ENCODE measurements at places on chromosomes 16 and 17.

- peak; percentile 91 for DNase-seq
Measured at GRCh38 chr16:3074860-3075522, 9.6 kb downstream of the IL32 start.

DNA sequence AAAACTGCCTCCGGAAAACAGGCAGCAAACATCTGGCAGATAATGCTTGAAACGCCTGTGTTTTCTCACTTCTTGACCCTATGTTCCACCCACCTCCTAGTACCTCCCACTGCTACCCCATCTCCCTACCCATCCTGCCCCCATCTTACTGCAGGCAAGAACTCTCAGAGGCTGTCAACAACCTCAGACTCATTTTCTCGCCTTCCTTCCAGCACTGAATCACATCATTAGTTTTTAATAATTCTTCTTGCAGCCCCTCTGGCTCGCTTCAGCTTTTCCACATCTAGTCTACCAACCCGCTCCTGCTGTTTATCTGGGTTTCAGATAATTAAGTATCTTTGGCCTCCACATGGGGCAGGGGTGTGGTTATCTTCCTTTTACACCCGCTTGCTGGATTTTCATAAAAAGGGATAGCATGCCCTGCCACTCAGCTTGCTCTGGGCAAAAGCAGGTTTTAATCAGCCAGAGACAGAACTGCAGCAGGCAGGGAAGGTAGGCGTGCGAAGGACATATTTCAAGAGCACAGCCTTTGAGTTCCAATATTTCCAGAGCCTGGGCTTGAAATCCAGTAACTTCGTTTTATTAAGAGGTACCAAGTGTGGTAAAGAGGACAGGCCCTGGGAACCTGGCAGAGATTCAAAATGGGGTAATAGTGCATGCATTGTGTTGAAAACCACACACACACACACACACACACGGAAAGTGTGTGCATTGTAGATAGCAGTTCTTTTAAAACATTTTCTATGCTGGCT lies 87.5 kb downstream of the BMERB1 start:
- DNase-seq: no peak

DNA sequence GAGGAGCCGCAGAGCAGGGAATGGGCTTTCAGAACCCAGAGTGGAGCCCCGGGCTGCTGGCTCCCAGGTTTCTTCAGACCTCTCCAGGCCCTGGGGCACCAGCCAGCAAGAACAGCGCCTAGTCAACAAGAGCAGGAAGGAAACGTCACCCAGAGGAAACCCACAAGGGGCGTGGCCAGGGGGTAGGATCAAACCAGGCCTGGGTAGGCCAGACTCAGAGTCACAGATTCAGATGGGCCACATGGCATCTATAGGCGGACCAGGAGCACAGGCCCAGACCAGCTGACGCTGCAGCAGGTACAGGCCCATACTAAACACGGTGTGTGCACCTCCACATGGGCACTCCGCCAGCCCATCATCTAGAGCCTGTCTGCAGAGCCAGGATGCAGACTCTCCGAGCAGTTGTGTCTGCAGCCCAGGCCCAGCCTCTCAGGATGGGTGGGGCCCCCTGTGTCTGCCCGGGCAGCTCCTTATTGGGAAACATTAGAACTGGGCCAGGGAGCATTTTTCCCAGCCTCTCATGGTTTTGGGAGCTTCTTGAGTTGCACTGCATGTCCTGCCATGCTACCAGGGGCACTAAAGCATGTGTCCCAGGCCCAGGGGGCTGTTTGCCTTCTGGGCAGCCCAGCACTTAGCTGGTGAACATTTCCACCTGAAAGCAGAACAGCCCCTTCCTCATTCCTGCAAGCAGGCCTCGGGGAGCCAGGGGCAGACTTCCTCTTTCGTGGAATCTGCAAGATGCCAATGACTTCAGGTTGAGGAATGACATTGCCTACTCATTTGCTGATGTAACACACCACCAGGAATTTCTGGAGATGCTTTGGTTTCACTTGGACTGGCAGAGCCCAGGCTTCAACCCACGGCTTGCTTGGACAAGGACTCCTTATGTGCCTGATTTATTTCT lies at the start of gene NLRP1:
Gene NLRP1, minus strand, starts transcription at position 127 of the 904 bp plus-strand sequence. CDS start 552 bp downstream, outside the sequence.
- DNase-seq: peak; percentile 97

DNA sequence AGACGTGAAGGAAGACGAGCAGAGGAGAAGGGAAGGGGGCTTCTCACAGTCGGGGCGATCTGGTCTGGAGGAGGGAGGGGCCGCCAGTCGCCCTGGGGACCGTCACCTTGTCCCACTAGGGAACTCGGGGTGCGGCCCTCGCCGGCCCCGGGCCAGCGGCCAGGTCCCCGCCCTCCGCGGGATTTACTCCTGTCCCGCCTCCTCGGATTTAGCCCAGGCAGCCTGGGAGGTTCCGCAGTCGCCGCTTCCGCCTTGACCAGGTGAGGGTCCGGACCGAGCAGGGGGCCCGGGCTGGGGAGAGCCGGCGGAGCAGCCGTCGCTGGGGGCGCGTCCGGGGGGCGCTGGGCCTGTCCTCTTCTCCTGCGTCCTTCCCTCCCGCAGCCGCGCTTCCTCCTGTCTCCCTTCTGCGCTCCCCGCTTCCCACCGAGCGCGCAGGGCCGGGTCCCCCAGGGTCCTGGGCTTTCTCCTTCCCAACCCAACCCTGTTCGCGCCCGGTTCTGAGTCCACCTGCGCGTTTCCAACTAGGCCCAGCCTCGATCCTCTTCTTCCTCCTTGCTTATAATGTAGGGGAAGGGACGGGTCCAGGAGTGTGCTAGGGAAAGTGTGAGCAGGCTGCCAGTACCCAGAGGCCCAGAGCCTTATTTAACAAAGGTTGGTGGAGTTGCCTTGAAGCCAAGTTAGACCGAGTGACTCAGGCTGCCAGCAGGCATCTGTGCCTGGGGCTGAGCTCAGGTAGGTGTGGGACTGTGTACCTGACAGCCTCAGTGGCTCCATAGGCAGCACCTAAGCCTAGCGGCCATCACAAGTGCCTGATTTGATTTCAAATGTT lies at the start of gene TNK1:
Gene TNK1, plus strand, starts transcription at position 235 of the 829 bp plus-strand sequence. CDS start 1,838 bp downstream, outside the sequence.
- DNase-seq: no peak

DNA sequence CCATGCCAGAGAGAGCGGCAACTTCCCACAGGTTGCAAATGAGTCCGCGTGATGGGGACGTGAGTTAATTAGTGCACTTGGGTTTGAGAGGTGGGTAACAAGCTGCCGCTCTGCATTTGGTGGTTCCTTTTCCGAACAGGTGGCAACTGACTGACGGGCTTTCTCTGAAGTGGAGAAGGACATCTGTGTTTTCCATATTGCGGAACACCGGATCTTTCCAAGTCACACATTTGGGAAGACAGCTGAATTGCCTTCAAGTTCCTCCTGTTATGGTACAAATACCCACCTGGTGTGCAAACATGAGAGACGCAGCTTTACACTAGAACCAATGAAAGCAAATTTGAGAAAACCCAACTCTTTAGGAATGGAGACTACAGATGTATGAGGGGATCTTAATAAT lies 451.3 kb upstream of the ZFHX3 start:
- no peak for DNase-seq

- no peak for DNase-seq
Measured at GRCh38 chr16:50941681-50942080, 199.8 kb downstream of the CYLD start.

GRCh38 chr16:22369221-22369811 lies 5.1 kb downstream of the CDR2 start:
- DNase-seq: no peak

- no peak for DNase-seq
Measured at GRCh38 chr17:8466456-8466855, 30.8 kb downstream of the NDEL1 start.

GRCh38 chr17:76911299-76912017 lies 43.3 kb downstream of the MGAT5B start:
- DNase-seq: no peak

DNA sequence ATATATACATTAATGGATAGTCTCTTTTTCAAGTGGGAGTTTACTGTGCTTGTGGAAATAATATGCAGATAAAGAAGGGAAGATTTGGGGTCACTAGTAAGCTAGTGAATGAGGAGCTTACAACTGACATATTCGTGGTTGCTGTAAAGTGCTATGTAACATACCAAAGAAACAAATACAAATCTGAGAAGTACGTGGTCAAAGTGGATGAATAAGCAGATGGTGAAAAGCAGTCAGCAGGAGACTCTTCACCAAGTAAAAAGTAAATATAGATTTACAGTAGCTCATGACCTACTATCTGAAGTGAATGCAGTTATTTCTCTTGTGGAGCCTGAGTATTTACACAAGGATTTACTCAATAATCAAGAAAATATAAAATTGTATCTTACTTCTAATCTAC lies 136.6 kb upstream of the ELAC2 start:
- no peak for DNase-seq

DNA sequence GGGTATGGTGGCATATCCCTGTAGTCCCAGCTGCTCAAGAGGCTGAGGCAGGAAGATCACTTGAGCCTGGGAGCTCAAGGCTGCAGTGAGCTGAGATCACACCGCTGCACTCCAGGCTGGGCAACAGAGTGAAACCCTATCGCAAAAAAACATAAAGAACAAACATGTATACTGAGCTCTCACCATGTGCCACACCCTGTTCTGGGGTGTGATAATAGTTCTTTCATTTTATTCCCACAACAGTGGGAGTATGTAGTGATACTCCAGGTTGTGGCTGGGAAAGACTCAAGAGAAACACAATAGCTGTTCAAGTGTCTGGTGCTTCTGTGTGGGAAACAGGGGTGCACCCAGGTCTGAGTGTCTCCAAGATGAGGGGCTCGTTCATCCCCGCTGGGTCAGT lies 90.7 kb downstream of the SOCS1 start:
- DNase-seq: no peak

DNA sequence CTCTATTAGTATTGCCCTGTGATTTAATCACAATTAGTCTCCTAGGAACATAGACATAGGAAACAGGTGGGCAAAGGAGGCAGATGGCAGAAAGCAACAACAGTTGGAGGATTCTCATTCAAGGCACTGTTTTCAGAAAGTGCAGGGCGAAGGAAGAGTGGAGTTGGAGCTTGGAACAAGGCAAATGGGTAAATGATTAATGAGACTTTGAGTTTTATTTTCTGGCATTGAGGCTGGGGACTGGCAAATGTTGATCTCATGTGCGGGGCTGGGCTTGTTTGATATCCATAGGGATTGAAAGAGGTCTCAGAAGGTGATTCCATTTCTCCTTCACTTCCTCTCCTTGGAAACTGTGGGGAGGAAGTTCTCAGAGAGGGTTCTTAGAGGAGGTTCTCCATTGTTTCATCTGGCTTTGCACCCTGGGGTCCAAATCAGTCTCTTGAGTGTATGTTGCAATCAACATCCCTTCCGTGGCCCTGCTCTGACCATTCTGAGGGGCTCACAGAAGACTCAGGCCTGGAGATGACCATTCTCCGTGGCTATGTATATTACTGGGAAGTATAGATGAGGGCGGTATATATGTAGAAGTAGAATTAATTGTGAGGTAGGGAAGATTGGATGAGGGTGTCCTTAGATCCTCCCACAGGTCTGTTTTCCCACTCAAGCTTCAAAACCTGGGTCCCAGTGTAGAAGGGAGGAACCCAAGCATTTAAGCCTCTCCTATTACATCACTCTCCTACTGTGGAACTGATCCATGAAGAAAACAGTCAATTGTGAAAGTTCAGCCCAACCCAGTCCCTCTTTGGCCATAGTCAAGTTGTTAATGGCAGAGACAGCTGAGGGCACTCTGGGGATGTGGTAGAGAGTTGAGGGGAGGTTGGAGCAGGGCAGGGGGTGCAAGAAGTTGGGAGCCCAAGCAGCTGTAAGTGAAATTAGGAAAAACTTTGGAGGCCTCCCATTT lies 36.5 kb upstream of the SRSF1 start:
- no peak for DNase-seq

DNA sequence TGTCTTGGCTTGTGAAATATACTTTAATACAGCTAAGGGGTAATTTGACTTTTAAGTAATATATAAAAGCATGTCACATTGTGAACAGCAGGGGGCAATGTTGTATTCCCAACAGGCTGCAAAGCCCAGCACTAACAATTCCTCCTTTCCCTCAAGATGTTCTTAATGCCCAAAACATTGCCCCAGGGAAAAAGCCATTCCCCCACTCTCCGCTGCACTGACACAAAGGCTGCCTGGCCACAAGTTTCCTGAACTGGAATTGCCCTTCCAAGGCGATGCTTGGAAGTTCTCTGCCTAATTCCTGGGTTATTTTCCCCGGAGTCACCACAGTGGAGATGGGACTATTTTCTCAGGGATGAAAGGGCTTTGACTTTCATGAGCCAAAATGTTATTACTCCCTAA lies 27.2 kb downstream of the CLEC16A start:
- peak; percentile 47 for DNase-seq

- no peak for DNase-seq
Measured at GRCh38 chr17:40451420-40451819, 8.2 kb downstream of the IGFBP4 start.

- no peak for DNase-seq
Measured at GRCh38 chr16:54648575-54648974, 282.1 kb upstream of the IRX5 start.

DNA sequence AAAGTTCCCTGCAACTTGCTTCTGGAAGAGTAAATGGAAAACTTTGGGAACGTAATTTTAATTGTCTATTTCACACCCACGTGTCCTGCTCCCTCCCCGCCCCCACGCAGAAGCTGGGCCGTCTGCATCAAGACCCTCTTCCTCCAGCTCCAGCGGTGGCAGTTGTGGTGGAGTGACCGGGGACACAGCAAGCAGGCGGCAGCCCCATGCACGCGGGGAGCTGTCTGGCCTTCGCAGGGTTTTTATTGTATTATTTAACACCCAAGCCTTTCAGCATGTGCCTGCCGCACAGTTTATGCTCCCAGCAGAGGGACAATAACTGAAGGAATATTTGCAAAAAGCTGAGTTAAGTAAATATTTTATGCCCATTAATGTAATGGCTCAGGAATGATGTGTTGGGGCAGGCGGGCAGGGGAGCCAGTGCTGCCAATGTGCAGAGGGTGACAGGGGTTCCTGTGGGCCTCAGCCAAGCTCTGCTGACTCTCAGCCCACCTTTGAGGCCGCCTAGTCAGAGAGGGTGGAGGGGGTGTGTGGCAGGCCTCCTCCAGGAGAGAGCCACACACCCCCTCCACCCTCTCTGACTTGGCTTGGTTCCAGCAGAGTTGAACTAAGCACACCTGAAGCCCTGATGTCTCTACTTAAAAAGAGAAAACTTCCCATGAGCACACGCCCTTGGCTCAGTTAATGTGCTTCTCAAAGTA lies 32.4 kb upstream of the ENPP7 start:
- DNase-seq: no peak

DNA sequence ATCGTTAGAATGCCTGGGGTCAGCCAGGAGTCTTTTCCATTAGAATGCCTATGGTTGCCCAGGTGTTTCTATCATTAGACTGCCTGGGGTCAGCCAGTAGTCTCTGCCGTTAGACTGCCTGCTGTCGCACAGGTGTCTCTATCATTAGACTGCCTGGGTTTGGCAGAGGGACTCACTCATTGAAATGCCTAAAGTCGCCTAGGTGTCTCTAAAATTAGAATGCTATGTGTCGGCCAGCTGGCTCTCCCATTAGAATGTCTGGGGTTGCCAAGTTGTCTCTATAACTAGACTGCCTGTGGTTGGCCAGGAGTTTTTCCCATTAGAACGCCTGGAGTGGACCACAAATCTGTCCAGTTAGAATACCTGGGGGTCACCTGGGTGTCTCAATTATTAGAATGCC lies 2266.5 kb downstream of the TP53TG3F start:
- DNase-seq: no peak

GRCh38 chr16:72173997-72174396 lies 2.0 kb upstream of the PMFBP1 start:
- no peak for DNase-seq

Data from activated CD4-positive, alpha-beta T cell treated with anti-CD3 and anti-CD28 coated beads for 36 hours (primary cell).